ENCODE measurements at places on chromosomes 7 and 10.

GRCh38 chr7:51217804-51218203 is 98.8 kb downstream of the COBL start:
- DNase-seq = no peak

DNA sequence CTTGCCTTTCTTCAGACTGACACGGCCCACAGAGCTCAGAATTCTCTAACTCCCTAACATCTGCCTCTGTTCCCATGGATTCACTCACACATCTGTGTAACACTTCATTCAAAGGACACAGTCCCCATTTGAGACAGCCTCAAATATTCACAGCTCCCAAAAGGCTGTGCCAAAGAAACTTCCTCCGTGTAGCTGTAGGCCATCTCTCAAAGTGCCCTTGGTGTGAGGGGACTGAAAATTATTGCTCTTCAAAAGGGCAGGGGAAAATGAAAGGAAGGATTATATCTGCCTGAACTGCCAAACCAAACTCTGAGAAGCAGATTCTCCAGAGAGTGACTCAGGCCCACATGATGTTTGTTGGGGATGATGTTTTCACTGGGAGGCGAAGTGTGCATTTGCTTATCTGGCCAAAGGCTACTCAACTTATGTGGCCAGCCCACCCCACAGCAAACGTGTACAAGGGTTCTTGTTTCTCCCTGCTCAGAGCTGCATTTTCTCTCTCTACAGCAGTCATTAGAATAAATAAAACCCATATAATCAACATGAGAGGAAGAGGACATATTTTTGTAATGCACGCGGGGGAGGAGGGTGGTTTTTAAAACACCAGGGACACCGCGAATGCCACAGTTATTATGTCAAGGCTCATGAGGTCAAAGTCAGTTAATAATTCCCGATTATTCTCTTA is 302.4 kb upstream of the NFE2L3 start:
- no peak for DNase-seq

DNA sequence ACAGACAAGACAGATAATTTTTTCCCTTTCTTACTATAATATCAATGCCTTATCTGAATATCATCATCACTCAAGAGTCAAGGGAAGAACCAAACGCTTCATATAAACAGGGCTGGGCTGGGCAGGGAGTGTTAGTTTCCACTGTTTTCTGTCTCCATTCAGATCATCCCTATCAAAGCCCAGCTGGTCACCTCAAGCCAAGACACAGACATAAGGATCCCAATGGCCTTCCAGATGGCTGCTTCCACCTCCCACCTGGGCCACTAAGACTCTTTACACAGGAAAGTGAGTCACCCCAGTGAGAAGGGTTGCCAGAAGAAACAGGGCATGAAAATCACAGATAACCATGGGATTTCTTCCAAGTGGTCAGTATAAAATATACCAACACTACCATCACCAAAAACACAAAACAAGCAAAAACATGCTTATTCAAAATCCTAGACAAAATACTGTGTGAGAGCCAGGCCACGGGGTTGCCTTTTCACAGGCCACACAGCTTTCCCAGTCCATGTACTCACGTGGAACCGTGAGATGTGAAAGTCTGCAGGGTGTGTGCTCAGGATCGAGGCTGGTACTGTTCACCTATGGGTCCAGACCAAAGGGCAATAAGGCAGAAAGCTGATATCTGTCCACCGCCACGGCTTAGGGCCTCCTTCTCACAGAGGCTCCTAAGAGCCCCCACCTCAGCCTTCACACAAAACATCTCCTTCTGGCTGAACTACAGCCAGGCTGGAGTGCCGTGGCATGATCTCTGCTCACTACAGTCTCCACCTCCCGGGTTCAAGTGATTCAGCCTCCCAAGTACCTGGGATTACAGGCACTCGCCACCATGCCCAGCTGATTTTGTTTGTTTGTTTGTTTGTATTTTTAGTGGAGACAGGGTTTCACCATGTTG is 5.7 kb downstream of the PRSS1 start:
- no peak for DNase-seq

GRCh38 chr7:25615003-25615402 is 386.7 kb upstream of the NPVF start:
- DNase-seq = no peak

GRCh38 chr7:30789334-30789711 is 18.1 kb downstream of the MINDY4 start:
- DNase-seq = no peak

DNA sequence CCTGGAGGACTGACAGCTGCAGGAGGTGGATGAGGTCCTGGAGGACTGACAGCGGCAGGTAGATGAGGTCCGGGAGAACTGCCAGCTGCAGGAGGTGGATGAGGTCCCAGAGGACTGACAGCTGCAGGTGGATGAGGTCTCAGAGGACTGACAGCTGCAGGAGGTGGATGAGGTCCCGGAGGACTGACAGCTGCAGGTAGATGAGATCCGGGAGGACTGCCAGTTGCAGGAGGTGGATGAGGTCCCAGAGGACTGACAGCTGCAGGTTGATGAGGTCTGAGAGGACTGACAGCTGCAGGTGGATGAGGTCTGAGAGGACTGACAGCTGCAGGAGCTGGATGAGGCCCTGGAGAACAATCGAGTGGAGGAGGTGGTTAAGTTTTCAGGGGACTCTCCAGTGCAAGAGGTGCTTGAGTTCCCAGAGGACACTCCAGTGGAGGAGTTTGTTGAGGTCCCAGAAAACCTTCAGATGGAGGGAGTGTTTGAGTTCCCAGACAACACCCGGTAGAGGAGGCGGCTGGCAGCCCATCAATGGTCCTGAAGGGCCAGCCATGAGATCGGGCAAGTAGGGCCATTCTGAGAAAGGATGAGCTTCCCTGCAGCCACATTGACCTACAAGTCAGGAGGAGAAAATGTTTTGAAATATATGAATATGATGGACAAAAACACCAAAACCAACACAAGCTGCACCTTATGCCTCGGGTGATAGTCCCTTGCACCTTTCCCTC is 4.7 kb upstream of the EIF5AL1 start:
- DNase-seq = no peak

- DNase-seq = no peak
Measured at GRCh38 chr10:35140727-35141126, 14.1 kb downstream of the CREM start.

DNA sequence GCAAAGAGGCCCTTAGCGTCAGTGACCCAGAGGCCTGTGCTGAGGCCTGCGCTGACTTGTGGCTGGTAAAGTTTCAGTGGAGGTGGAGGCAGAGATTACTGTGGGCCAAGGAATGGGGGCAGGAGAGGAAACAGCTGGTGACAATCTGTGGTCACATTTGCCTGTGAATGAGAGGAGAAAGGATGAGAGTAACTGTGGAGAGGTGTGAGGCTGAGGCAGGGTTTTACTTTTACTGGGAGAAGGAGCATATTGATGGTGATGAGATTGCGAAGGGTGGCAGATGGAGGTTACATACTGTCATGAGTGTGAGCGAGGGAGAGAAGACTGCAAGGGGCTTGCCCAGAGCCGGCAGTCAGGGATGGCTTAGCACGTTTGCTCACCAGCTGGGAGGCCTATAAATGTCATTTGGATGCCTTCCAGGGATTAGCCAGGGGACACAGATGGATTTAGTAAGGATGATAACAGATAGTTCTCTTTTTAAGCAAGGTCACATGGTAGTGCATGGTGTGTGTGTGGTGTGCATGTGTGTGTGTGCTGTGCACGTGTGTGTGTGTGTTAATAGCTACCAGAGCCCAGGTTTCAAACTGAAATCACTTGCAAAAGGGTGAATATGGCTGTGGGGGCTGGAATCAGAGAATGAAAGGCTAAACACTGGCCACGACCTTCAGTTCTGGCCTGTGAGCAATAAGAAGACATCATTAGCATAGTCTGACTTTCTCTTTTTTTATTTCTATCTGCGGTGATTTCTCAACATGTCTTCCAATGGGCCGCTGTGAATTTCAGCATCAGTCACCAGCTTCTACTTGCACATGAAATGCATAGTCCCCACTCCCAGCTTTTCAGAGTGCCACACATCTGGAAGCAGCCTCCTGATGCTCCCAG is 291.5 kb upstream of the ZNF32 start:
- DNase-seq = no peak

GRCh38 chr10:109474261-109474660 is 449.1 kb downstream of the XPNPEP1 start:
- DNase-seq = no peak

GRCh38 chr7:28685242-28685643 is 272.9 kb downstream of the TRIL start:
- no peak for DNase-seq

GRCh38 chr10:122248356-122249302 is 22.5 kb upstream of the BTBD16 start:
- no peak for DNase-seq
